ENCODE measurements at places on chromosomes 16 and 17.

DNA sequence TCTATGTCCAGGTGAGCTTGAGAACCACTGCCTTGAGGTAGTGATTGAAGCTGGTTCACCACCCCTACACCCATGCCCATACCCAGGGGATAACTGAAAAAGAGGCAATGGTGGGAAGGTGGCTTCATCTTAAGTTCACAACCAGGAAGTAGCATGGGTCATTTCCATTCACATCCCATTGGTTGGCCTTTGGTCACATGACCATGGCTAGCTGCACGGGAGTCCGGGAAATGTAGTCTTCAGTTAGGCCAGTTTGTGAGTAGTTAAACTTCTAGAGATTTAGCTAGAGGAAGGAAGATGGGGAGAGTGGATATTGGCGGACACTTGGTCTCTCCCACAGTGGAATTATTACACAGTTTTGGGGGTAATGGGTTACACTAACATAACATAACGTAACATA is 92.9 kb downstream of the RGS9 start:
- no peak for DNase-seq

GRCh38 chr17:43888548-43888947 is 18.8 kb downstream of the MPP2 start:
- no peak for DNase-seq

DNA sequence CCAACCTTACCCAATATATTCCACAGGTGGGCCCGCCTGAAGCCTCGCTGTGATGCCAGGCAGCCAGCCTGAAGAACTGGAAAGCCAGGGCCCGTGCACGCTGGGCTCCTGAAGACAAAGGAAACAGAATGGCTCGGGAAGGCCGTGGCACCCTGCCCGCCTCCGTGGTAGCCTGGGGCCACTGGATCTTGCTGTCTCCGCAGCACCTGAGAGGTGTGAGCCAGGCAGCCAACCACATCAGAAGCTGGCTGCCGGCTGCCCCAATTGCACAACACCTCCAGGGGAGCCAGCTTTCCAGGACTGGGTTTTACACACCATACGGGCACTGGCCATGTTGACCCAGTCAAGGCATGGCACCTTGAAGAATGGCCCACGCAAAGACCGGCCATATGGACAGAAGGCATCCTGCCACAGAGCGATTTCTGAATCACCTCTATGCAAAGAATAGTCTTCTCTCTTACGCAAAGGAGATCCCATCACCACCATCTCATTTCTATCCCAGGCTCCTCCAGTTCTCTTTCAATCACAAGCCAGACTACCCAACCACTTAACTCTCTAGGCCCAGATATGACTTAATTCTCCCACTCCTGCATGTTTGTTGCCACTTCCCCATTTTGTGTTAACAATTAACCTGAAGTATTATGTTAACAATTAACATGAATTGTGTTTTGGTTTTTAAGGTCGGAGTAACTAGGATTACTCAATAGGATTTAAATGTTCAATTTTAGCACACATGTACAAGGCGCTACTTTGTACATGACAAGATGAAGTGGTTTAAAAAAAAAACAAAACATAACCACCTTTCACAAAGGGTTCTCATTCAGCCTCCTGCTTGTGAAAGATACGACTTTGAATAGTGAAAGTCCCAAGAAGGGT is 32.1 kb downstream of the ZFHX3 start:
- no peak for DNase-seq

DNA sequence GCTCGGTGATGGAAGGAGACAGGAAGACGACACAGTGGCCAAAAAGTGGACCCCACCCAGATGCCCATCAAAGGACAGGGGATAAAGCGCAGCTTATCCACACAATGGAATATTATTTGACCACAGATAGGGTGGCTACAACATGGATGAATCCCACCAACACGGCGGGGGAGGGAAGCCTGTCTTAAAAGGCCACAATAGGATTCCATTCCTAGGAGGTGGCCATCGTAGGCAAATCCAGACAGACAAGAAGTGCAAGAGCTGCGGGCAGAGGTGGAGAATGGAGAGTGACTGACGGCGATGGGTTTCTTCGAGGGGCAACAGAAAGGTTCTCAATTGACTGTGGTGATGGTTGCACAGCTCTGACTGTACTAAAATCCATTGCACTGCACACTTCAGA is 16.0 kb downstream of the SLC38A8 start:
- DNase-seq: no peak

GRCh38 chr16:79209308-79209707 is 391.2 kb downstream of the MAF start:
- no peak for DNase-seq

DNA sequence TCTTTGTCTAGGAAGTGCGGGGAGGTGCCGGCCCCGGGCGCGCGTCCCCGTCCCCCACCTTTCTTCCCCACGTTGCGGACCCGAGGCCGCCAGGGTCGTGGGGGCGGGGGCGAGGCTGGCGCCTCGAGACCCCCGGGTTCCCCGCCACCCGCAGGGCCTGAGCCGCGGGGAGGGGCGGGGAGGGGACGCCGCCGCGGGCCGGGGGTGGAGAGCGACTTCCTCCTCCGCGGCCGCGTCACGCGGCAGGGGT is 1.8 kb upstream of the ACTG1 start:
- DNase-seq: no peak
